ENCODE measurements at places on chromosomes 2 and 18.

GRCh38 chr2:238235856-238236255 lies 4.0 kb downstream of the HES6 start:
- no peak for DNase-seq

DNA sequence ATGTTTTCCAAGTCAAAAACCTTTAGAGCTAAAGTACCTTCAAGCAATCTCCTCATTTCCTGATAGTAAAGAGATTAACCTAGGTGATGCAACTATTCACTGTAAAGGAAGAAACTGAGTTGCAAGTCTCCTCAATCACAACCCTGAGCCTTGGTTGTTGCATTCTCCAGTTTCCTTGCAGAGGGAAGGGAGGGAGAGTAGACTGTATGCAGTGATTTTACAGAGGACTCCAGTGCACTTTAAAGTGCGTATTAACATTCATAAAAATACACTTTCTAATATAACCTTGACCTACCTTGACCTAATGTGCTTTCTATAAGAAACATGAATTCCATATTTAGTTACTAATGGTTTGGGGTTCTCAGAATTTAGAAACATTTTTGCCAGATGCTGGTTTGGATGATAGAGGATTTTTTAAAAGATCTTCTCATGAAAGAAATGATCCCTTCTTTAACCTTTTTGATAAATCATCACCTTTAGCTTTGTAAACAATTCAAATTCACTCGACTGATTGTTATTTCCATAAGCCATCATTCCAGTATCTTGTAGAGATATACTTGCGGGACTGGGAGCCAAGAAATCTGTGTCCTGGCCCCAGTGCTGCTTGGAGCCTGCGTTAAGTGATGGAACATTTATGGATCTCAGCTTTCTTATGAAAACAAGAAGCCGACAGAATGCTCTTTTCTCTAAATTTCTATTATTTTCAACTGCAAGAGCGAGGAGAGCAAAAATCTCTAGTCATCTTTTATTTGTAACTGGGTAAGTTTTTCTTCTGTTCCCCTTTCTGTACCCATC lies 228.3 kb downstream of the ZNF521 start:
- DNase-seq: no peak

DNA sequence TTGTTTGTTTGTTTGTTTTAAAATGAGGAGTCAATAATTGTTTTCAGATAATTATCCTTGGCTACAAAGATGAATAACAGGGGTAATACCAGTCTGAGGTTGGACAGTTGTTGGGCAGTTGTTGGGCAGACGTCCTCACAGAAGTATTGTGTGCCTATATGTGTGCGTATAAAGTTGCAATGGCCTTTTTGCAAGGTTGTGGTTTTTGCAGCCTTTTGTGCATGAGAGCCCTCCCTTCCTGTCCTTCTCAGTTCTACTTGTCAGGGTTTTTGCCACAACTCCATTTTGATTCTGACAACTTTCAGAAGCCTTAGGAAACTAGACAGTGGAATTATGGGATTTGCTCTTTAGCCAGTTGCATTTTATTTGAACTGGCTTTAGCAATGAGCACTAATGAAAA lies 6.0 kb upstream of the STK39 start:
- no peak for DNase-seq

GRCh38 chr2:156338578-156338977 lies 6.1 kb upstream of the NR4A2 start:
- DNase-seq: no peak

- no peak for DNase-seq
These were observed 61.7 kb downstream of the PLB1 start for GRCh38 chr2:28557389-28558131.
